Non-pigmented ciliary epithelial cell (primary cell): ENCODE measurements at places on chromosomes 11 and 22.

DNA sequence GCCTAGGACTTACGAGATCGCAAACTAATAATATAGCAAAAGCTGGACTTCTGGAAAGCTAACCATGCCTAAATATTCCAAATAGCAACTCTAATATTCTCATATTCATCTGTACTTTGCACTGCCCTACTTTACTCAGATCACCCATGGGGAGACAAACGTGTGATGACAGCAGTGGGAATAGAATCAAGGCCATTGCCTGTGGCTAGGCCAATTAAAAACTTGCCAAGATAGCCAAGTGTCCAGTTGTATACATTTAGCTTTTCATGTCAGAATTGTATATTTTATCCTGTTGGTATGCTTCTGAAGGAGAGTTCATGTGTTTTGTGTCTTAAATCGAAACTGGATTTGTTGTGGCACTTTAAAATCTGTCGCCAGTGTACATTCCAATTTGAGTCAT is 1.2 kb upstream of the CEP126 start:
- no peak for DNase-seq

- no peak for DNase-seq
These were observed 390.5 kb downstream of the OR4C45 start for GRCh38 chr11:50423208-50423607.

GRCh38 chr11:32088117-32088941 is 2.5 kb upstream of the RCN1 start:
- peak; percentile 81 for DNase-seq

DNA sequence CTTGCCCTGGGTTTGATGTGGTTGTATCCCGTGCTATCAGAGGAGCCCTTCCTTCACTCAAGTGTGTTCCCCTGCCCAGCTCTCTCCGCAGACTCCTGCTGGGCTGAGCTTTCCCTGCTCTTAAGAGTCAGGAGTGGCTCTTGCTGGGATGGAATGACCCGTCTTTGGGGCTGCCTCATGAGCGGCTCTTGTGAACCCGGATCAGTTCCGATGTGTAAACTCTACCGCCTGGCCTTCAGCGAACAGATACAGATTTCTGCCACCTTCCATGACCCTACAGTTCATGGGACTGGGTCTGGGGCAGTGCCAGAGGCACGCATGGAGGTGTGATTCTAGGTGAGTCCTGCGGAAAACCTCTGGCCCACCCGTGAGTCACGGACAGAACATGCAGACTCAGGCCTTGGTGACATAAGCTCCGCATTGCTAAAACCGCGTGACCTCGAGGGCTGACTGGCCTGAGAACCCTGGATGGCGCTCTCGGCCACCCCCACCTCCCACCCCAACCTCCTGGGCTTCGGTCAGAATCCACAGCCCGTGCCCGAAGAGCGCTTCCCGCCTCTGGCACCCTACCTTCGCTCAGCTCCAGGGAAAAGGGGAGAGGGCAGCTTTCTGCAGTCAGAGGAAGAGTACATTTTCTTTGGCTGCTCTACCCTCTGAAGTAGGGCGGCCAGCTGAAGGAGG is 1.3 kb upstream of the ZBTB16 start:
- DNase-seq, result no peak

GRCh38 chr11:131683666-131684065 is 313.3 kb downstream of the NTM start:
- DNase-seq, result no peak

- no peak for DNase-seq
These were observed 84.7 kb upstream of the AKIP1 start for GRCh38 chr11:8826139-8826786.

GRCh38 chr22:30212363-30212995 is 34.1 kb downstream of the LIF start:
- DNase-seq, result peak; percentile 84

DNA sequence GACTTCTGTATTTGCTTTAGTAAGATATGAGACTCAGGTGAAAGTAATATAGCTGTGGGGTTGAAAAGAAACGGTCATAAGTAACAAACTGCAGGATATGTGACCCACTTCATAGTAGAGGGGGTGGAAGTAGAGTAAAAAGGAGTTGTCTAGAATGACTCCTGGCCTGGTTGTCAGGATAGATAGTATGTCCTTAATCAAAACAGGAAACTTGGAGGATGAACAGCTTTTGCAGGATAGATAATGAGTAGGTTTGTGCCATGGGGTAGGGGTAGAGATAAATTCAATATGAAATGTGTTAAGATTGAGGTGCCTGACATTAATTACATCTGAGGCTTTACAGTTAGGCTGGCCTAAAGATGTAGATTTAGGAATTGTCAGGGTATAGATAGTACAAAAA is 47.0 kb upstream of the B3GNT6 start:
- DNase-seq, result no peak

DNA sequence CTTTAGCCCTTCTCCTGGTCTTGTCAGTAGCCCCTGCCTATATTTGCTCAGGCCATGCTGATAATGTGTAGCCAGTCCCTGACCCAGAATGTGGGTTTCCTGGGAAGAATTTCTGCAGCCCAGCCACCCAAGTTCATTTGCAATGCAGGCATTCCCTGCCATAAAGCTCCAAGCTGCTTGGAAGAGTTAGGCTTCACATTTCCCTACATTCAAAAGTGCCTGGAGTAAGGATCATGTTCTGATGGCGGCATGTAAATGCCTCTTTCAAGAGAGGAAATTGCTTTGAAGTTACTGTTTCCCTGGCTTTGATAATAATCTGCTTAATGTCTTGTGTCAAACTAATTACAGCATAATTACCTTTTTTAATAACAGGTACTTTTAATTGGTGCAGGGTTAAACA is 266.1 kb downstream of the MIAT start:
- no peak for DNase-seq

DNA sequence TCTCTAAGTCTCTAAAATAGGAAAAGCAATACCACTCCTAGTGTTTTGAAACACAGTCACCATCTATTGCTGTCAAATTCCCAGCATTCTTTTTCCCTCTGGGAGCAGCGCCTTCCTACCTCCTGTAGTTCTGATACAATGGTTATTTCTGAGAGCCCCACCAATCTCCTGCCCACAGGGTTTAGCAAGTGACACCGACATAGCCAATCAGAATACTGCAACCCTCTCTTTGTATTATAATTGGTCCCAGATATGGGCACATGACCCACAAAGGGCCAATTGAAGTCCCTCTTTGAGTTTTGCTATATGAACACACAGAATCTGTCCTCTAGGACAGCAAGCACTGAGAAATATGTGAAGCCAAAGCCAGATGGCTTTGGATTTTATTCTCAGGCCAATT is 16.9 kb upstream of the ARHGAP42 start:
- DNase-seq, result no peak

DNA sequence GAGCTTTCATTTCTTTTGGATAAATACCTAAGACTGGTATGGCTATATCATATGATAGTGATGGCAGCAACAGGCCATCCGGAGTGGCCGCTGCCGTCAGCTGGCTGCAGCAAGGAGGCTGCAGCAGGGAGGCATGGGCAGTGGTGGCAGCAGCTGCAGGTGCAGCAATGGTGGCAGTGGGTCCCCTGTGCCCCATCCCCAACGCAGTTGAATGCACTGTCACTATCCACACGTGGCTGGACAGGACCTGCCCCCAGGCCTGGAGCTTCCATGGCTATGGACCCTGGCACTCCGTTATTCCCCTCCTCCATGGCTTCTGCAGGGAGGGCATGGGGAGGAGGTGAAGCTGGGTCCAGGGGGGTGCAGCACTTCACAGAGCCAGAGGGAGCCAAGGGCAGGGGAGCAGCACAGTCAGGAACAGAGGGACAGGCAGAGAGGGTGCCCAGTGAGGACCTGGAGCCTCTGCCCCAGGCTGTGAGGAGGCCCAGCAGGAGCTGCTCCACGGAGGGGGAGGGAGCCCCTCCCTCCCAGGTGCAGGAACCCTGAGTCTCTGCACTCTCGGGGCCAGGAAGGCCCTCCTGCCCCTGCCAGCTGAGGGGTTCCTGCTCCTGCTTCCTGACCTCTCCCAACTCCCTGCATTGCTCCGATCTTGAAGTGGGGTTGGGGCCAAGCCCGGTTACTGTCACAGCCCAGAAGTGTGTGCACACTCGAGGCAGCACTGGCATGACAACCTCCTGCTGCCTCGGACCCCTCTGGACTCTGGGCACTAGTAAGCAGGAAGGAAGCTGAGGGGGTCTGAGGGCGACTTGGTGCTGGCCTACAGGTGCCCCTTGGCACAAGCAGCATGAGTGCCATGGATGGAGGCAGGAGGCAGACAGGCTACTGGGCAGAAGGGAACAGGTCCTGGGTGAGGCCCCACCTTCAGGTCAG is 466.3 kb downstream of the GUCY1A2 start:
- no peak for DNase-seq

GRCh38 chr11:125949271-125950177 is 3.7 kb downstream of the VSIG10L2 start:
- DNase-seq, result no peak

GRCh38 chr11:128941110-128941509 is 1.6 kb downstream of the TP53AIP1 start:
- no peak for DNase-seq

DNA sequence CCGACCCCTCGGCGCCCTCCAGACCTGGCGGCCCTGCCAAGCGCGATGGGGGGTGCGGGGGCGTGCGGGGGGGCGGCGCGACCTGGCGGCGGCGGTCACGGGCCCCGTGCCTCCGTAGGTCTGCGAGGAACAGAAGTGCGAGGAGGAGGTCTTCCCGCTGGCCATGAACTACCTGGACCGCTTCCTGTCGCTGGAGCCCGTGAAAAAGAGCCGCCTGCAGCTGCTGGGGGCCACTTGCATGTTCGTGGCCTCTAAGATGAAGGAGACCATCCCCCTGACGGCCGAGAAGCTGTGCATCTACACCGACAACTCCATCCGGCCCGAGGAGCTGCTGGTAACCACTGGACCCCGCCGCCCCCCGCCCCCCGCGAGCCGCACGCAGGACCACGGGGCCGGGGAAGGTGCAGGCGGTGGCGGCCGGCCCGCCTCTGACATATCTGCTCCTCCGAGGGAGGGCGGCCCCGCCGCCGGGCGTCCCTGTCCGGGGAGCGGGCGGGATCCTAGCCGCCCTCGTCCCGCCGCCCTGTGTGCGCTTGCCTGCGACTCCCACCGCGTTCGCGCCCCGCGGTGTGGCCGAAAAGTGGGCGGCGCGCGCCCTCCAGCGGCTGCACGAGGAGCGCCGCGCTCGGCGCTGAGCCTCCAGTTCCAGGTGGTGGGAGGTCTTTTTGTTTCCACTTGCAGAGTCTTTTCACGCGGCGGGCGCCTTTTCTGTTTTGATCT is 2.1 kb downstream of the CCND1 start:
- DNase-seq, result no peak

DNA sequence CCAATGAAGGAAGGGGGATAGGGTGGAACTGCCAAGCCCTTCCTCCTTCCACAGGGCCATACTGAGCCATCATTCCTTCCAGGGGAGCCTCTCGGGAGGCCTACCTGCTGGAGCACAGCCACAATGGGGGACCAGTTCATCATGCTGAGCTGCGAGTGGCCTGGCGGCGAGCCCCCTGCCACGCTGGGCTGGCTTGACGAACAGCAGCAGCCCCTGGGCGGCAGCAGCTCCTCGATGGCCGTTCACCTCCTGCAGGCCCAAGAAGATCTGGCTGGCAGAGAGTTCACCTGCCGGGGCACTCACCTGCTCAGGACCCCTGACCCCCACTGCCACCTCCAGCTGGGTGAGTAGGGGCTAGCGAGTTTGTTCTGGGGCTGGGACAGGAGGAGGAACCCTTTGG is 5.9 kb downstream of the VSIG10L2 start:
- no peak for DNase-seq

DNA sequence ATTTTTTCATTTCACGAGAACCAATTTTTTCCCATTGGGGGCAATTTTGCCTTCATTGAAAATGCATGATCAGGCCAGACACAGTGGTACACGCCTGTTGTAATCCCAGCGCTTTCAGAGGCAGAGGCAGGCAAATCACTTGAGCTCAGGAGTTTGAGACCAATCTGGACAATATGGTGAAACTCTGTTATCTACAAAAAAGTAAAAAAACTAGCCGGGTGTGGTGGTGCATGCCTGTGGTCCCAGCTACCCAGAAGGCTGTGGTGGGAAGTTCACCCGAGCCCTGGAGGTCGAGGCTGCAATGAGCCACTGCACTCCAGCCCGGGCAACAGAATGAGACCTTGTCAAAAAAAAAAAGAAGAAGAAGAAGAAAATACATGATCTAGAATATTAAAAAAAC is 19.2 kb upstream of the UPK3A start:
- DNase-seq, result no peak

GRCh38 chr11:65334696-65335295 is 1.1 kb downstream of the DPF2 start:
- no peak for DNase-seq

DNA sequence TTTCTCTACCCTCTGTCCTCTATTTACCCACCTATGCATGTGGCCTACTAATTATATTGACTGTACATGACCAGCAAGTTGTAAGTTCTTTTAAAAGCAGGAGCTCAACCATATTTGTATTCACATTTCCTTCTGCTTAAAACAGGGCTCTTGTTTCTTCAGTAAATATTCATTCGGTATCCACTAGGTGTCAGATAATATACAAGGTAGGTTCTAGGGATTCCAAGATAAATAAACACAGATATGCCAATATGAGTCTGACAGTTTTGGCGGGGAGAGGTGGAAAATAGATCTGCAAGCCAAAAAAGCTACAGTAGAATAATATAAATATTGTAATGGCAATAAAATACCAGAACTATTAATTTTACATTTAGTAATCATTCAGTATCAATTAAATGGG is 15.3 kb upstream of the RAB30 start:
- DNase-seq, result no peak

- DNase-seq, result no peak
These were observed 1397.8 kb upstream of the RAG2 start for GRCh38 chr11:37995886-37996285.

DNA sequence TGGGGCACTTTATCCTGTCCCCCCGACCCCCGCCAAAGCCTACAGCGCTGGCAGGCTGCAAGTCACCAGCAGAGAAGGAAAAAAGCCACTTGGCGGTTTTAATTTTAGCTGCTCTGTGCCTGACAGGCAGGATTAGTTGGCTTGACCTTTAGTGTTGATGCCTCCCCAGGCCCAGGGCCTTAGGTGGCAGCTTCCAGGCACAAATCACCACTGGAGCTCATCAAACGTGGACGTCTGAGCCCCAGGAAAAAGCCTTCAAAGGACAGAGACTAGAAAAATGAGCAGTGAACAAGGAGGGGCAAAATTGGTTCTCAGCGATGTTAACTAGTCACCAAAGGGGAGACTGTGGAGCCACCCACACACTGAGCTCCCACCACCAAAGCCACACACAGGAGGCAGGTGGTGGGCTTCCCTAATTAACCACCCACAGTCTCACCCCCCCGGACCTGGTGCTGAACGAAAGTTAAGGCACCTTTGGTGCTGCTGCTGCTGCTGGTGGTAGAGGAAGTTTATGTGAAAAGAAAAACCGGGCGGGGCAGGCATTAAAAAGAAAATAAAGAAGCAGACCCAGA is 4.4 kb upstream of the PYGM start:
- no peak for DNase-seq

- no peak for DNase-seq
These were observed 109.9 kb downstream of the FAR1 start for GRCh38 chr11:13778345-13778744.
